ENCODE measurements at places on chromosomes 3 and 15. TPM values are rescaled to one million over a fixed set of nuclear protein-coding genes. Genes with fewer than 3 reads are reported as not detected.
A peak's percentile ranks its signal among the peaks of the same experiment; 100 is the strongest.

- H3K27me3 ChIP-seq: no peaks in the 10 kb centered on the region
- H3K4me3 ChIP-seq: no peak overlapping the region
- DNase-seq: no peak
- H3K36me3 ChIP-seq: no peaks in the 10 kb centered on the region
- peak overlapping the region; percentile 53 for H3K27ac ChIP-seq
These were observed 39.1 kb downstream of the KLF13 start for GRCh38 chr15:31365655-31366127.

DNA sequence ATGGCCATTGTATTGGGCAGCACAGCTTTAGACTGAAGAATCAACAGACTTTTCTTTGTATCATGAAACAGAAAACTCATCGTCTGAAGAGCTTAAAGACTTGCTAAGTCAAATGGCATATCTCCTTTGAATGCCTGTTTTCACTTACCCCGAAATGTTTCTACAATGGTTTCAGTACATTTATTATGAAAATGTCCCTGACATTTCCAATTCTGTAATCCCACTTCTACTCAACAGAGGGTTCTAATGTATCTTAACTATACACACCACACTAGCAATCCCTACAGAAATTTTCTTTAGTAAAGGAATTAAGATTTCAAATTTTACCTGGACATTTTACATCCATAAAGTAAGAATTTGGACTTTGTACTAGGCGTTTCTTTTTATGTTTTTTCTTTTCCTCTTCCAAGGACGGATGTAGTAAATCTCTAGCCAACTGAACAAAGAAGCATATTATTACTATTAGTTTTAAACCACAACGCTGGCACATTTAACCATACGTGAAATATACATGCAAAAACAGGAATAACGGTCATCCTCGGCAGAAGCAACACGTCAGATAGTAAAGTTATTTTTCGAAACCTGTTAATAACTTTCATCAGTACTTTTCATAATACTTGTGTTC is 1.1 kb downstream of the RPS27L start:
- H3K4me1 ChIP-seq: peaks cover 9% of the 10 kb centered on the region
- peak overlapping the region; percentile 80 for H3K4me3 ChIP-seq
- no peak for DNase-seq
- no peaks in the 10 kb centered on the region for H3K27me3 ChIP-seq

DNA sequence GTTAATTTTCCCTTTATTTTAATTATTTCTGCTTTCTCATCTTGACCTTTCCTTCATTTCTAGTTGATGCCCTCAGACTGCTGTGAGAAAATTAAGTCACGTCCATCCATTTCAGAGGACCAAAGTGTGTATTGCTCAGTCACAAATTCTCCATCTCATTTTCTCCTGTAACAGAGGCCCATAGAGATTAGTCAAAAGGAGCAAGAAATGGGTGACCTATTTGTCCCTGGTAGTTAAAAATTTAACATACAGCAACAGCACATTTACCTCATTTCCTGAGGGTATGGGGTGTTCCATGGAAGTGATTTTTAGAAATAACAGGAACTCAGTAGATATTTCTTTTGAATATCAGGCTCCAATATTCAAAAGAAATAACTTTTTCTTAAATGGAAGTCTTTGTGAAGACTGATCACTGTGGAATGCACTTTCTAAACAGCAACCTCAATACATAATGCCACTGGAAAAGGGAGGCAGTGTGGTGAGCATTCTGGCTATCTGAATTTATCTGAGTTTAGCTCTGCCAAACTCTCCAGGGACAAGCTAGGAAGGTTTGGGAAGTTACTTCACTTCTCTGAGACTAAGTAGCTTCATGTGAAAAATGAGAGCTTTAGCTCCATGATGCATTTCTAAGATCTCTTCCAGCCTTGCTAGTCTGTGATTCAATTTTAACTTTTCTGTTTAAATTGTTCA is 808.2 kb downstream of the SQOR start:
- DNase-seq: no peak
- H3K27ac ChIP-seq: no peak overlapping the region
- no peak overlapping the region for H3K4me3 ChIP-seq
- H3K27me3 ChIP-seq: no peaks in the 10 kb centered on the region
- peaks cover 6% of the 10 kb centered on the region for H3K4me1 ChIP-seq

DNA sequence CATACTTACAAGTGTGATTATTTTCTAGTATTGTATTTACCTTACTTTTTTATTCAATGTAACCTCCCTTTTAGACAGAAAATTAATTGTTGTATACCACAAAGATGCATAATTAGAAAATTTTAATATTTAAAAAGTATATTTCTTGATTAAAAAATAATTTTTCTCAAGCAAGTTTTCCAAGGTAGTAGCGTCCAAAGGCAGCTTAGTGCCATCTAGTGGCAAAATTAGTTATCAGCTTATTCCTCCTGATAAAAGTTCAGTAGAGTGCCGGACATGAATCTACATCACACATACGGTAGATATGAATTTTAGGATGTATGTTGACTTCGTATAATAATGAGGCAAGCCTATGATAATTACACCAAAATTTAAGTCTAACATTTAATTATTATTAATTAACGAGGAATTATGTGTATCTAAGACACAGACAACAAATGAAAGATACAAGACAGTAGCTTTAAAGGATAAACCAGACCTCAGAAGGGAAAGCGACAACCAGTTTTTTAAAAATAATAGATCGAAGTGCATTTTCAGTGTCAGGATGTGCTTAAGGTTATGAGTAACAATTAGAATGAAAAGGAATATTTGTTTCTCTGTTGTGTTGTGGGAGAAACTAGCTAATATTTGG is 405.9 kb downstream of the ROBO1 start:
- H3K27ac ChIP-seq: no peak overlapping the region
- H3K27me3 ChIP-seq: no peaks in the 10 kb centered on the region
- H3K36me3 ChIP-seq: no peaks in the 10 kb centered on the region
- DNase-seq: no peak
- H3K4me1 ChIP-seq: peaks cover 5% of the 10 kb centered on the region

- no peak for DNase-seq
- no peaks in the 10 kb centered on the region for H3K27me3 ChIP-seq
- no peak overlapping the region for H3K27ac ChIP-seq
- H3K4me1 ChIP-seq: no peaks in the 10 kb centered on the region
These were observed 525.5 kb downstream of the ZIC1 start for GRCh38 chr3:147934451-147935180.

DNA sequence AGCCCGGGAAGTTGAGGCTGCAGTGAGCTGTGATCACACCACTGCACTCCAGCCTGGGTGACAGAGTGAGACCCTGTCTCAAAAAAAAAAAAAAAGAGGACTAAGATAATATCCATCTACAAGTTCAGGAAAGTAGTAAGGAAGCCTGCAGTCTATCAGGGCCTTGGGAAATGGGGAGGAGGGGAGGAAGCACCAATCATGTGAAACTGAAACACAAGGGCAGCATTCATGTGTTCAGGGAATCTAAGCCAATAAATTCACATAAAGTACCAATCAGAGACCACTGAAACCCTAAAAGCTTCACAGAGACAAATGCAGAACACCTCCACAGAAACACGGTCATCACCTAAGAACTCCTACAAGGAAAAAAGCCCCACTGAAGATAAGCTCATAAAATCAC is 22.9 kb upstream of the HHATL start:
- no peak overlapping the region for H3K27ac ChIP-seq
- no peaks in the 10 kb centered on the region for H3K4me1 ChIP-seq
- peaks cover 2% of the 10 kb centered on the region for H3K27me3 ChIP-seq
- DNase-seq: no peak

- no peak overlapping the region for H3K27ac ChIP-seq
- H3K4me1 ChIP-seq: no peaks in the 10 kb centered on the region
These were observed 1.9 kb upstream of the SEMA6D start for GRCh38 chr15:47715402-47715801.

DNA sequence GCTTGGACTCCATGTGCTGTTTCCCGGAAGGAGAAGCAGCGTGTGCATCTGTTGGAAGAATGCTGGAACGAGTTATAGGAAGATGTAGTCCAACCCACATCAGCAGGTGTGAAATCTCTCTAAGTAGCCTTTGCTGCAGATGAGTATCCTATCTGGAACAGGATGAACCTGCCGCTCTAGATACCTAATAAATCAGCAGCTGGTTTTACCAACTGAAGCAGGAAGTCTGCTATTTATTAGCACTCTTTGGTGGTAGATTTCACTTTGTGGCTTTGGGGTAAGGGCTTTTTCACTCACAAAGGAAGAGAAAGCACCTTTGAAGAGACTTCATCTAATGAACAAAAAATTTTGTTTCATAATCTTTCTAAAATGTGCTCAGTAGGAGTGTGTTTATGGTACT is 66.4 kb downstream of the DCUN1D1 start:
- peaks cover 16% of the 10 kb centered on the region for H3K4me1 ChIP-seq
- peaks cover 7% of the 10 kb centered on the region for H3K36me3 ChIP-seq
- H3K4me3 ChIP-seq: no peak overlapping the region

GRCh38 chr3:194080913-194081800 is 54.8 kb upstream of the HES1 start:
- no peaks in the 10 kb centered on the region for H3K36me3 ChIP-seq
- H3K4me3 ChIP-seq: no peak overlapping the region
- peaks cover 21% of the 10 kb centered on the region for H3K27me3 ChIP-seq
- H3K4me1 ChIP-seq: no peaks in the 10 kb centered on the region
- DNase-seq: no peak
- H3K27ac ChIP-seq: no peak overlapping the region

GRCh38 chr3:20539666-20540065 is 353.7 kb upstream of the SGO1 start:
- H3K4me3 ChIP-seq: no peak overlapping the region
- no peak for DNase-seq
- H3K36me3 ChIP-seq: no peaks in the 10 kb centered on the region
- H3K27ac ChIP-seq: no peak overlapping the region
- no peaks in the 10 kb centered on the region for H3K27me3 ChIP-seq
- H3K4me1 ChIP-seq: no peaks in the 10 kb centered on the region

- DNase-seq: no peak
- H3K4me1 ChIP-seq: no peaks in the 10 kb centered on the region
- peaks cover 3% of the 10 kb centered on the region for H3K36me3 ChIP-seq
- H3K4me3 ChIP-seq: no peak overlapping the region
- no peaks in the 10 kb centered on the region for H3K27me3 ChIP-seq
- H3K27ac ChIP-seq: no peak overlapping the region
These were observed 91.8 kb upstream of the CGNL1 start for GRCh38 chr15:57284535-57284934.

GRCh38 chr3:16788440-16789056 is 96.2 kb upstream of the PLCL2 start:
- no peaks in the 10 kb centered on the region for H3K27me3 ChIP-seq
- H3K36me3 ChIP-seq: no peaks in the 10 kb centered on the region
- no peak overlapping the region for H3K27ac ChIP-seq
- no peaks in the 10 kb centered on the region for H3K4me1 ChIP-seq
- H3K4me3 ChIP-seq: no peak overlapping the region
- DNase-seq: no peak

DNA sequence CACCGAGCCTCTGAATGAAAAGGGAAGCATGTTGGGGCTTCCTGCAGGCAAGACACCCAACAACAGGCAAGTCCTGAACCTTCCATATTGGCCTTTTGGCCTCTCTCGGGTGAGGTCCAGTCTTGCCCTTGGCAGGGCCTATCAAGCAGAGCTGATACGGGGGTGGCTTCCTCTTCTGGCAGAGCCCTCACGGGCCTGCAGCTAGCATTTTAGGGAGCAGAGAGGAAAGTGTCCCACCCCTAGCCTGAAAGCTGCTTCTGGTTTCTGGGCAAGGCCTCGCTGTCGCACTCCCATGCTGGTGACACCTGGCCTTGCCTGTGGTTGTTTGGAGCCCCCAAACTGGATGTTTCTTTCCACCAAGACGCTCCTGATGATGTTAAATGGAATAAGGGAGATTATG is 31.8 kb upstream of the CTSH start:
- DNase-seq: no peak
- no peak overlapping the region for H3K27ac ChIP-seq
- no peaks in the 10 kb centered on the region for H3K36me3 ChIP-seq
- peaks cover 5% of the 10 kb centered on the region for H3K4me1 ChIP-seq
- H3K4me3 ChIP-seq: no peak overlapping the region

GRCh38 chr3:50484722-50485121 is 18.7 kb downstream of the CACNA2D2 start:
- DNase-seq: no peak
- no peak overlapping the region for H3K4me3 ChIP-seq
- H3K36me3 ChIP-seq: no peaks in the 10 kb centered on the region
- H3K4me1 ChIP-seq: peaks cover 2% of the 10 kb centered on the region

DNA sequence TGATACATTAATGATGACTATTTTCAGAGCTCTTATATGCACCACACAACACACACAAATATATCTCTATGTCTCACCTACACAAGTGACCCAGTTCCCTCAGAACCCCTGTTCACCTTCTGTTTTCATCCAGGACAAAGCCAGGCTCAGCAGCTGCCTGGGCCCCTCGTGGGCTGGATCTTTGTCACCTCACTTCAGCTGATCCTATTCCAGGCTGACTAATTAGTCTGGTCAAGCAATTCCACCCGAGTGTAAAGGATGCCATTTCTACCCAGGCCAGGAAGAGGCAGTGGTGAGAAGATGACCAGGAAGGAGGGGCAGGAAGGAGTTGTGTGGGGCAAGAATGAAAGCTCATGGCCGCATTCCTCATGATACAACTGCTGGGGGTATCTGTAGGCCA is 62.3 kb downstream of the DHX30 start:
- peaks cover 44% of the 10 kb centered on the region for H3K36me3 ChIP-seq
- H3K27ac ChIP-seq: no peak overlapping the region
- H3K27me3 ChIP-seq: no peaks in the 10 kb centered on the region
- H3K4me3 ChIP-seq: no peak overlapping the region

DNA sequence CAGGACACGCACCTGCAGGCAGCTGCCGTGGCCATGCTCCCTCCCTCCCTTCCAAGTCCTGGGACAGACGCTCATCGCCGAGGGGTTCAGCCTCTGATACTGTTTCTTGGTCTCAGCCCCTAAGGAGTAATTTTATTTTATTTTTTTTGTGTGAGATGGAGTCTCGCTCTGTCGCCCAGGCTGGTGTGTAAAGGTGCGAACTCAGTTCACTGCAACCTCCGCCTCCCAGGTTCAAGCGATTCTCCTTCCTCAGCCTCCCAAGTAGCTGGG is 53.7 kb downstream of the ADAMTS7 start:
- H3K4me1 ChIP-seq: peaks cover 14% of the 10 kb centered on the region
- no peak overlapping the region for H3K27ac ChIP-seq

- no peak overlapping the region for H3K4me3 ChIP-seq
- no peaks in the 10 kb centered on the region for H3K36me3 ChIP-seq
- H3K4me1 ChIP-seq: peaks cover 63% of the 10 kb centered on the region
- no peaks in the 10 kb centered on the region for H3K27me3 ChIP-seq
- peak overlapping the region; percentile 16 for H3K27ac ChIP-seq
- DNase-seq: no peak
These were observed 10.1 kb upstream of the CCDC80 start for GRCh38 chr3:112651071-112651470.

DNA sequence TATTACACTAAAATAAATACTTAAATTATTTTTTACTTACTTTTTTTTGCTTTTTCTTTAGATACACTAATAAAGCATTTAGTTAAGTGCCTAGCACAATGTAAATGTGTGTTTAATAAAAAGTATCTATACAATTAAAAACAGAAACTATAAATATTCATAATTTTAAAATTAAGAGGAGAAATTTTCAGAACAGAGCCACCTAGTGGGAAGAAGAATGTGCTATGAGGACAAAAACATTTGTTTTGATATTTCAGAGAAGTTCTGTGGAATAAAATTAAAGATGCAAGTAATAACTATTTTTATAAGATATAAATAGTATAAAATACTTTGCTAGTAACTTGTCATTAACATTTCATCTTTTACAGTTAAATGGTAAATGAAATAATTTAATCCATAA is 33.6 kb upstream of the PLSCR5 start:
- H3K36me3 ChIP-seq: no peaks in the 10 kb centered on the region
- no peak for DNase-seq
- H3K4me1 ChIP-seq: no peaks in the 10 kb centered on the region
- H3K27me3 ChIP-seq: no peaks in the 10 kb centered on the region

SUSD5 gene
- polyA plus RNA-seq: 0.09 TPM

ACAD11 gene
- 15.4 TPM for polyA plus RNA-seq

CGNL1 gene
- 0.07 TPM for polyA plus RNA-seq

CPNE4 gene
- 0.24 TPM for polyA plus RNA-seq

ATP13A5 gene
- polyA plus RNA-seq: not detected

KLF15 gene
- 0.04 TPM for polyA plus RNA-seq

CAND2 gene
- 0.09 TPM for polyA plus RNA-seq

SNX4 gene
- polyA plus RNA-seq: 17.9 TPM
